ENCODE measurements at places on chromosomes 1 and 21.
A peak's percentile ranks its signal among the peaks of the same experiment; 100 is the strongest.

GRCh38 chr1:111720977-111721786 is 18.0 kb downstream of the INKA2 start:
- no peak for DNase-seq

GRCh38 chr21:35616090-35616489 is 444.2 kb downstream of the SETD4 start:
- peak; percentile 52 for DNase-seq

GRCh38 chr1:10220200-10220599 is 9.8 kb downstream of the KIF1B start:
- no peak for DNase-seq

DNA sequence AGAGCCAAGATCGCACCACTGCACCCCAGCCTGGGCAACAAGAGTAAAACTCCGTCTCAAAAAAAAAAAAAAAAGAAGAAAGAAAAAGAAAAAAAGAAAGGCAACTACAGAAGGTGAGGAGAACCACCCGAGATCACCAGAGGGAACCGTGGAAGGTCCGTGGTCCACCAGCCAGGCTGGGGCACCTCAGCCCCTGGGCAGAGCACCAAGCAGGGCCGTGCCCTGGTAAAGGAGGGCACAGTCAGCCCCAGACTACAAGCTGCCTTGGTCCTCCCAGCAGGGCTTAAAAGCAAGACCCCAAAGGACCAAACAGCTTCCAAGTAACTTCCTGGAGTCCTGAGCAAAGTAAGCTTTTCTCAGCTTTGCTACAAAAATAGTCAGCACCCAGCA is 8.8 kb upstream of the SAMD11 start:
- DNase-seq, result no peak

DNA sequence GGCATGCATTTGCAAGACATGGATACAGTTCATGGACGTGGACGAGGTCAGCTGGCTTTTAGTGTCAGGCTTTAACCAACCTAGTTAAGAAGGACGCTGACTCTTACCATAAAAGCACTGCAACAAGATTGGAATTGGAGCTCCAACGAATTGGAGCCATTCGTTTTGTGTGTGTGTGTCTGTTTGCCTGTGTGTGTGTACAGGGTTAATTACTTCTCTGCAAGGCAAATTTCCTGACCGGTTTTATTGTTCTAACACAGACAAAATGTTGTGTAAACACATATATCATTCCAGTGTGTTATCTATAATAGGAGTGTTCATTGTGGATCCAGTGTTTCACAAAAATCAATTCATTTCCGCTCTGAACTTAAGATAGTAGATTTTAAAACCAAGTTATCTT is 7.9 kb downstream of the ITSN1 start:
- DNase-seq, result no peak

- no peak for DNase-seq
These were observed 37.0 kb downstream of the ZBTB8B start for GRCh38 chr1:32501865-32502264.

- no peak for DNase-seq
These were observed 21.9 kb downstream of the PIK3R3 start for GRCh38 chr1:46110521-46110920.

- no peak for DNase-seq
These were observed 92.8 kb downstream of the INTS7 start for GRCh38 chr1:211942583-211942982.

- no peak for DNase-seq
These were observed 410.7 kb downstream of the DSCAM start for GRCh38 chr21:40436261-40436660.

GRCh38 chr1:22206551-22207125 is 63.7 kb upstream of the WNT4 start:
- no peak for DNase-seq

DNA sequence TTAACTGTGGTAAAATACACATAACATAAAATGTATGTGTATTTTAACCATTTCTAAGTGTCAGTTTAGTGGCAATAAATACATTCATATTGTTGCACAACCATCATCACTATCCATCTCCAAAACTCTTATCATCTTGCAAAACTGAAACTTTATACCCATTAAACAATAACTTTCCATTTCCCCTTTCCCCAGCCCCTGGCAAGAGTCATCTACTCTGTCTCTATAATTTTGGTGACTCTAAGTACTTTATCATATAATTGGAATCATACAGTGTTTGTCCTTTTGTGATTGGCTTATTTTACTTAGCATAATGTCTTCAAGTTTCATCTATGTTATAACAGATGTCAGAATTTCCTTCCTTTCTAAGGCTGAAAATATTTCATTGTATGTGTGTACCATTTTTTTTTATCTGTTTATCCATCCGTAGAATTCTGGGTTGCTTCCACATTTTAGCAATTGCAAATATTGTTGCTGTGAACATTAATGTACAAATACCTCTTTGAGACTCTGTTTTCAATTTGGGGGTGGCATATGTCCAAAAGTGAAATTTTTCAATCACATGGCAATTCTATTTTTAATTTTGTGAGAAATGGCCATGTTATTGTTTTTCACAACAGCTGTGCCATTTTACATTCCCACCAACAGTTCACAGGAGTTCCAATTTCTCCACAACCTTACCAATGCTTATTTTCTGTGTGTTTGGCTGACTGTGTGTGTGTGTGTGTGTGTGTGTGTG is 153.9 kb upstream of the GORAB start:
- DNase-seq, result peak; percentile 59

DNA sequence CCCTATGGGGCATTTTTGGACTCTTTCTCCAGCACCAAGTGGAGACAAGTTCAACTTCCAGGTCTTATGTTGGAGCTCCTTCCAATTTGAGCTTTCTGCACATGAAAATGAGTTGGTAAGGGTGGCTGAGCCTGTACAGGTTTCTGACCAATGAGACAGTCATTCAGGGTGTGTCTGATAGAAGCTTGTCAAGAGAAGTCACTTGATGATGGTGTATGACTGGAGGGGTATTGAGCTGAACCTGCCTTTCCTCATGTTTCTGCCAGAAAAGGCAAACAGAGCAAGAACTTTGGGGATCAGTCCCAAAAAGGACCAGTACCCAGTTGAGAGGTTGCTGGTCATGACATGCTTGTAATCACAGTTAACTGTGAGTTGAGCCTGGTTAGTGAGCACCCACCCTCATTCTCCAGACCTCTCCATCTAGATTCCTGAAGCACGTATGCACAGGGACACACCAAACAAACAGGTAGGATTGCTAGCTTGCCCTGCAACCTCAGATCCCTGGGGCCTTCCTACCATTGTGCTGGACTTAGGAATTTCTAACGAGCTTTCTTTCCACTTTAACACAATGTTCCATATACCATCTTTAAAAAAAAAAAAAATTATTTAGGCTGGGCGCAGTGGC is 26.6 kb downstream of the FAM89A start:
- no peak for DNase-seq

DNA sequence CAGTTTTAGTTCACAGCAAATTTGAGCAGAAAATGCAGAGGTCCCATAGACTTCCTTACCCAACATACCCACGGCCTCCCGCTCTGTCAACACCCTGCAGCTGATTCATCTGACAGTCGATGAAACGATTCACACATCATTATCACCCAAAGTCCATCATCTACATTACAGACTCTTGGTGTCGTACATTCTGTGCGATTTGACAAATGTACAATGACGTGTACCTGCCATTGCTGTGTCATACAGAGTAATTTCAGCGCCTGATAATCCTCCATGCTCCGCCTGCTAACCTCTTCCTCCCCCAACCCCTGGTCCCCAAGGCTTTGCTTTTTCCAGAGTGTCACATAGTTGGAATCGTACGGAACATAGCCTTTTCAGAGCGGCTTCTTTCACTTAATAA is 94.7 kb upstream of the SLC25A33 start:
- DNase-seq, result peak; percentile 71

DNA sequence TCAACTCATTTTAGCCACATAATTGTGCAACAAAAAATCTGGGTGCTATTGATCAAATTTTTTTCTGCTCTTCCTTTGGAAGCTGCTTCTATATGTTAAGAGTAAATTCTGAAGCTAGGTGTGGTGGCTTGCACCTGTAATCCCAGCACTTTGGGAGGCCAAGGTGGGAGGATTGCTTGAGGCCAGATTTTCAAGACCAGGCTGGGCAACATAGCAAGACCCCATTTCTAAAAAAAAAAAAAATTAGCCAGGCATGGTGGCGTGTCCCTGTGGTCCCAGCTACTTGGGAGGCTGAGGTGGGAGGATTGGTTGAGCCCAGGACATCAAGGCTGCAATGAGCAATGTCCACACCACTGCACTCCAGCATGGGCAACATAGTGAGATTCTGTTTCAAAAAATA is 24.3 kb upstream of the RSBN1 start:
- no peak for DNase-seq

DNA sequence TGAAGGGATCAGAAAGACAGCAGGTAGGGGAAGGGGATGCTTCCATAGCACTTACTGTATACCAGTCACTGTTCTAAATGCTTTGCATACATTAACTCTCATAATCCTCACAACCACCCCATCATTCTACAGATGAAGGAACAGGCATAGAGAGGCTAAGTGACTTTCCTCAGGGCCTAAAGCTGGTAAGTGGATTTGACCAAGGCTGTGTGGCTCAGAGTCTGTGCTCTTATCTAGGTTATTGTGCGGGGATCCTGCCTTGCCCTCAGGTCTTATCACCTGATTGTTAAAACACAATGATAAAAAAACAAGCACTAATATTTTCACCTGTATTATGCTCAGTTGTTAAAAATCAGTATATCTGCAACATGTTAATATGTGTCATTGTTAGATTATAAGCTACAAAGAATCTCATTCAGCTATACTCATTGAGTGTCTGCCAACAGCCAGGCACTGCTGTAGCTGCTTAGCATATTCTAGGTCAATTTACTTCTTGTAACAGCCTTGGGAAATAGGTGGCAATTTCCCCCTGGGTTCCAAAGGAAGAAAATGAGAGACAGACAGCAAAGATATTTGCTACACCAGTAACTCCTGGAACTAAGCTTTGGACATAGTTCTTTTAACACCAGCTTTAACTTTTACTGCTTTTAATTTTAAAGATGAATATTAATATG is 38.6 kb upstream of the RBM15 start:
- DNase-seq, result no peak

GRCh38 chr1:57820356-57821095 is 396.7 kb upstream of the DAB1 start:
- DNase-seq, result no peak

DNA sequence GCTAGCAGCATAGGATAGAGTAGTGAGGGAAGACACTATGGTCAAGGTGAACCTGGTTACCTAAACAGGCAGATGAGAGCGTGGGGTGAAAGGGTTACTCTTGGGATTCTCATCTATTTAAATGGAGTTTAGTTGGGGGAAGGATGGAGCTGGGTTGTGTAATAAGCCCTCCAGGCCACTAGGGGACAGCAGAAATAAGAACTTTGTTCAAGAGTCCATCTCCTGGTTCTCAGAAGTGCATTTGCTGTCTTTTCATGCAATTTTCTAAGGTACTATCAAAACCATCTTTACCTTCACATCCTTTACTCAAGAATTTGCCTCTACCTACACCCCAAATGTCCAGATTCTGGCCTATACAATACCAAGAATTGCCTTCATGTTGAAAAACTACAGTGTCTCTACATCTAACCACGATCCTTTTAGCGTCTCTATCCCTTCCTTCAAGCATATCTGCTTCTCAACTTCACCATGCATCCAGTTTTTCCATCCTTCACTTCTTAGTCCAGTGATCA is 28.0 kb downstream of the SLAMF1 start:
- DNase-seq, result no peak

DNA sequence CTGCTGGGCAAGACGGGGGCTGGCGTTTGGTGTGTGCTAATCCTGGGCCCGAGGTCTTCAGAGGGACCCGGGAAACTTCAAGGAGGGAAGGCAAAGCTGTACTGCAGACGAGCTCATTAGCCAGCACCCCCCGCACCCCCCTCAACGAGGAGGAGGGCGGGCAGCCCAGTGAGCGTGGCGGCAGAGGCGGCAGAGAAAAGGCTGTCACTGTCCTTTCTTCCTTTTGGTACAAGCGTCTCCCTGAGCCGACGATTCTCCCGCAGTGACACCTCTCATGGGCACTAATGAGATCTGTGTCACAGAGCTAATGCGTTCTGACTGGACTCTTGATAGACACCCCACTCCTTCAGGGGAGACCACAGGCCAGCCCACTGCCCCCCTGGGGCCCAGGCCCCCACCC is 29.5 kb downstream of the DMAP1 start:
- DNase-seq, result peak; percentile 67

GRCh38 chr1:83011265-83011664 is 987.7 kb downstream of the TTLL7 start:
- DNase-seq, result no peak

DNA sequence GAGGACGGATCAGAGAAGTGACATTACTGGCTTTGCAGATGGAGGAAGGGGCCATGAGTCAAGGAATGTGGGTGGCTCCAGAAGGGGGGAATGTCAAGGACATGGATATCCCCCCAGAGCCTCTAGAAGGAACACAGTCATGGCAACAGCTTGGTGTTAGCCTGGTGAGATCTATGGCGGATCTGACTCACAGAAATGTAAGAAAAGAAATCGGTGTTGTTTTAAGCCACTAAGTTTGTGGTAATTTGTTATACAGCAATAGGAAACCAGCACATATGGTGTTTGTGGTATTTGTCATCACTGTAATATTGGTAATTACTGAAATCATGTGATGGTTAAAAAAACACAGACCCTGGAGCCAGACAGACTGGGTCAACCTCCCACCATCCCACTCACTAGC is 236.2 kb downstream of the SETD4 start:
- no peak for DNase-seq

DNA sequence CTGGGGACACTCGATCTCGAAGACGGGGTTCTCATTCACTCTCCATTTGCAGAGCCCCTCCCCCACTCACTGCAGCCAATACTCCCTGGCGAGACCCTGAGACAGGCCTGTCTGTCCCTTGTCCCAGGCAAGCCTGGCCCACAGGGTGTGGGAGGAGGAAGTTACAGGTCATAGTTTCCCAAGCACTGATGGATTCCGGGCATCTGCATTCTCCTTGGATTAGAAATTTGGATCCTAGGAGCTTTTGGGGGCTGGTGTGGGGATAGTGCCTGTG is 11.3 kb downstream of the WNT3A start:
- DNase-seq, result no peak

GRCh38 chr1:105072850-105073249 is 1323.2 kb downstream of the AMY1C start:
- DNase-seq, result no peak

- no peak for DNase-seq
These were observed 10.8 kb upstream of the TIAM1 start for GRCh38 chr21:31354604-31355443.

GRCh38 chr1:33608825-33609400 is 136.5 kb downstream of the ZSCAN20 start:
- no peak for DNase-seq

- no peak for DNase-seq
These were observed 2.6 kb upstream of the CFAP45 start for GRCh38 chr1:159902541-159902940.

Measured in eye (tissue), 1 donor.